Daoy (cell line): ENCODE measurements at places on chromosomes 13 and 19. TPM values are rescaled to one million over a fixed set of nuclear protein-coding genes. Genes with fewer than 3 reads are reported as not detected.
A peak's percentile ranks its signal among the peaks of the same experiment; 100 is the strongest.

- no peak for DNase-seq
These were observed 32.6 kb downstream of the ERCC5 start for GRCh38 chr13:102878481-102878880.

GRCh38 chr13:94548382-94548781 lies 47.6 kb downstream of the TGDS start:
- peak; percentile 2 for DNase-seq

DNA sequence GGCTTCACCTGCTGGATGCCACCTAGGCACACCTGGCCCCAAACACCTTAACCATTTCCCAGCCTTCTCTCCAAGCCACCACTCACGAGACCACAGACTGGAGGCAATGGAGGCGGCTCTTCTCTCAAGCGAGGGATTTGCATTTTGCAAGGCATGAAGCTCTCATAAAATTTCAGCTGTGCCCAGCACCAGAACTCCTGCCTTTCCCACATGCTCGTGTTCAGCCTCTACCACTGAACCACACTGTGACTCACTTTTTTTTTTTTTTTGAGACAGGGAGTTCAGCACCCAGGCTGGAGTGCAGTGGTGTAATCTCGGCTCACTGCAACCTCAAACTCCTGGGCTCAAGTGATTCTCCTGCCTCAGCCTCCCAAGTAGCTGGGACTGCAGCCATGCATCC lies 10.6 kb downstream of the NANOS3 start:
- DNase-seq: peak; percentile 72

- DNase-seq: no peak
These were observed 2.0 kb downstream of the EGLN2 start for GRCh38 chr19:40800997-40801377.

DNA sequence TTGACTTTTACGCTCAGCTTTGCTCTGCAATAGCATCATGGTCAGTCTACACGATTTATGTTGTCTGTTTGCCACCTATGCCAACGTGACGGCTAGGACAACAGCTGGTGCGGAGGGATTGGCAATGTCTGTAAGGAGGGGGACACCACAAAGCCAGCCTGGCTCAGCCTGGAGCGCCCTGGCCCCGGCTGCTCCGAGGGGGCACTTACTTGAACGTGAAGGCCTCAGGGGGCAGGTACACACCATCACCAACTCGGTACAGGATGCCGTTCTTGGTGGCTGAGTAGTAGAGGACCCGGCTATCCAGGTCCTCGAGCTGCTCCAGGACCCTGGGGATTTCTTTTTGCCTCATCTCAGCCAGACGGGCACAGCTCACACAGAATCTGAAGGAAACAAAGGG lies 26.4 kb upstream of the EIF3G start:
- DNase-seq: no peak

GRCh38 chr13:87131611-87132010 lies 539.6 kb upstream of the SLITRK5 start:
- DNase-seq: no peak

GRCh38 chr19:19538785-19539166 lies 711 bp downstream of the CILP2 start:
- no peak for DNase-seq

DNA sequence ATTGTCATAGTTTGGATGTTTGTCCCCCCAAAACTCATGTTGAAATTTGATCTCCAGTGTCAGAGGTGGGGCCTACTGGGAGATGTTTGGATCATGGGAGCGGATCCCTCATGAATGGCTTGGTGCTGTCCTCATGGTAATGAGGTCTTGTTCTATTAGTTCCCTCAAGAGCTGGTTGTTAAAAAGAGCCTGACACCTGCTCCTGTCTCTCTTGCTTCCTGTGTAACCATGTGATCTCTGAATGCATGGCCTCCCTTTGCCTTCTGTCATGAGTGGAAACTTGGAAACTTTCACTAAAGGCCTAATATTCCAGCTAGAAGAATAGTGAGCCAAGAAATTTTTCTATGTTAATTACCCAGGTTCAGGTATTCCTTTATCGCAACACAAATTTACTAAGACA lies 311.4 kb upstream of the ATXN8OS start:
- no peak for DNase-seq

DNA sequence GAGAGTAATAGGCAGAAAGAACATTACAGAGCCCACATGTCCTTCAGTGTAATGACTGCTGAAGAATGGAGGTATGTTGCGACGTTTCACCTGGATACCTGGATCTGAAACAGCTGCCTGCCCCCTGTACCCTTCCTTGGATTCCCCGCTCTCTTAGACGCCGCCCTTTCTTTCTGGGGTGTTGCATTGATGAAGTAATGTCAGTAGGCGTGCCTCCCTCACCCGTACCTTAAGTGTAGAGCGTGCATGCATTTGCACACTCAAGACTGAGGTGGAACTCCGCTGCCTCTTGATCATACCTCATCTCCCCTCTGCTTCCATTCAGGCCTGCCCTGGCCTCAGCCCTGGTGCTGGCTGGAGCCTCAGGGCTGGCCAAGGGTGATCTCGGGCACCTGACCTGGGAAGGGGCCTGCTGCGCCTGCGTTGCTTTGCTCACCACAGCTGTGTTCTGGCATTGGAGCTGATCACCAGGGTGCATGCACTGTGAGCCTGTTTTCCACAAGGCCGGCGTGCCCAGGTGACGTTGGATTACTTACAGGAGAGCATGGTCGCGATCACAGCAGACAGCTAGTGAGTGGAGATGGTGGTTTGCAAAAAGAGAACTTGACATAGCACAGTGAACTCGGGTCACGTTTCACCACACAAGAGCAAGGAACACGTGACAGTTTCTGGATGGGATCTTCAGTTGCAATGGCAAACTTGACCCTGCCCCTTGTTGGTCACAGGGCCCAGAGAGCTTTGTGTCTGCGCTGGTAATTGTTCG lies 99.0 kb downstream of the ARHGEF7 start:
- no peak for DNase-seq

DNA sequence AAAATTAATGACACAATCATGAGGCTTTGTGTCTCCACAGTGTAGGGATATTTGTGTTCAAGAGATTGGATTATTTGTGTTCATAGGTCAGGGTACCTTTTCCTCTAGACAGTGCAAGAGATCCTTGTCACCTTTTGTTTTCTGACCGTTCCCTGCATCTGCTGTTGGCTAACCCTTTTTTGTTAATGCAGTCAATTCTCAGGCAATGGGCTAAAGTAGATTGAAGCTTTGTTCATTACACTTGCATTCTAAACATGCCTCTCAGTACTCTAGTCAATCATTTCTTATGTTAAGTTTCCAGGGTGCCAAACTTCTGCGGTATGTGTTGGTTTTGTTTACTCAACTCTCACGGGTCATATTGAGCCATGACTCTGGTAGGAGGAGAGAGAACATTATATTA lies 1.8 kb upstream of the MED4 start:
- DNase-seq: no peak

- DNase-seq: no peak
These were observed 14.6 kb downstream of the RHPN2 start for GRCh38 chr19:33050110-33050509.

GRCh38 chr19:17575871-17576757 lies 20.7 kb downstream of the COLGALT1 start:
- DNase-seq: peak; percentile 29

DNA sequence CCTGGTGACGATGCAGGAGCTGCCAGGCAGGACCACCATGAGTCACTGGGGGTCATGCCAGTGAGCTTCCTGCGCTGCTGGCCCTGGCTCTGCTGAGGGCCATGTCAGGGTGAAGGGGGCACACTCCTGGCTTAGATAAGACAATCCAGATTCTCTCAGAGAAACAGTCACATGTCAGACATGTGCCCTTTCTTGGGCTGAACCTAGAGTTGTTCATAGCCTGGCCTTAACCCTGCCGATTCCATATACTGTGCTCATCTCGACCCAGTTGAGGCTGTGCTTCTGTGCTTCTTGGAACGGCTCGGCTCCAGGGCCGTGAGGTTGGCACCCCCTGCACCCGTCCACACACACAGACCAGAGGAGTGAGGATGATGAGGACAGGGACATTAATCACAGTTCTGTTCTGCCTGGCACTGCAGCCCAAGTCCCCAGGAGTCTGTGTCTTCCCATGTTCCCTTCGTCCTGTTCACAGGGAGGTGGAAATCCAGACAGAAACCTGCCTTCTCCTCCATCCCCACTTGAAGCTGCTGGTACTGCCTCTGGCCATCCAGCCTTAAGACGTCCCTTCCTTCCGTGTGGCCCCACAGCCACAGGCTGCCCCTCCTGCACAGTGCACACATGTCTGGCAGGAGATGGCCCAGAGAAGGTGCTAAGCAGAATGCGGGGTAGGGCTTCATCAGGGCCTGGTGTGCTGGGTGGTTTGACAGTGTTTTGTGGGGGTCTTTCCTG lies 50.0 kb downstream of the LYL1 start:
- no peak for DNase-seq

DNA sequence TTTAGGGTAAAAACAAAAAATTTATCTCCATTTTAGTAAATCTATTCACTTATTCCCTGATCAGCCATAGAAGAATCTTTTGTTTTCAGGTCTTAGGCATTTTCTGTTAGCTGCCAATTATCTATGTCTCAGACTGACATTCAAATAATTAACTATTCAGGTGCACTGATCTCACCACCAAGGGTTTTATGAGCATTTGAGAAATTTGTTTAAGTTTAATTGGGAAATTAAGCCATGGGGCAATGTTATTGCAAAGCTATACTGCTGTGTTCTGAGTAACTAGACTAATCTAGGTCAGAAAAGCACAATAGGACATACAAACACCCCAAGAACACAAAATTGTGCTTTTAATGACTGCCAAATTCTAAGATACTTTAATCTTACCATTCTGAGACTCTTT lies 210.7 kb upstream of the EDNRB start:
- DNase-seq: no peak

DNA sequence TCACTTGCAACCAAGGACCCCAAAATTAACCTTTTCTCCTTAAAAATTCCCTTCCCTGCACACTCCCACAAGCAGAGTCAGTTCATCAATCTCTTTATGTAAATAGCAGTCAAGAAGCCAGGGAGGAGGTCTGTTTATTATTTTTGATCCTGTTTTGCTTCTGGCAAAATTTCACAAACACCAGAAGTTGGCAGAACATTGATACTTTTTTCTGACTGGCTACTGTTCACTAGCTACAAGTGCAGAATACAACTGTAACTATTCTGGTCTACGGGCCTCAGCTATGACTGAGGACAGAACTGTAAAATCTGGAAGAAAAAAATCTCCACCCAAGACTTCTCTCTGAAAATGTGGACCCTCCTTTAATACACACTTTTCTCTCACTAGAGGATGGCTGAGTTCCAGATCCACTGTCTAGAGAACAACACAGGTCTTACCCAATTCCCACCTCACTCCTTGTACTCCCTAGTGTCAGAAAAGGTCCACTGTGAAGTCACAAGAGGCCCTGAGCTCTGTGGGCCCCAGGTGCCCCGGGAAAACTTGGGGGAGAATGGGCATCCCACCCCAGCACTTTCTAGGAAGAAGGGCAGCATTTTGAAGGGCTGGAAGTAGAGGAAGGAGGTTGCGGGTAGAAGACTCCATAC lies 14.5 kb downstream of the STARD13 start:
- no peak for DNase-seq

- DNase-seq: no peak
These were observed 47.1 kb downstream of the MLLT1 start for GRCh38 chr19:6232601-6233055.

- DNase-seq: no peak
These were observed 4.9 kb downstream of the ETFB start for GRCh38 chr19:51361239-51361638.

DNA sequence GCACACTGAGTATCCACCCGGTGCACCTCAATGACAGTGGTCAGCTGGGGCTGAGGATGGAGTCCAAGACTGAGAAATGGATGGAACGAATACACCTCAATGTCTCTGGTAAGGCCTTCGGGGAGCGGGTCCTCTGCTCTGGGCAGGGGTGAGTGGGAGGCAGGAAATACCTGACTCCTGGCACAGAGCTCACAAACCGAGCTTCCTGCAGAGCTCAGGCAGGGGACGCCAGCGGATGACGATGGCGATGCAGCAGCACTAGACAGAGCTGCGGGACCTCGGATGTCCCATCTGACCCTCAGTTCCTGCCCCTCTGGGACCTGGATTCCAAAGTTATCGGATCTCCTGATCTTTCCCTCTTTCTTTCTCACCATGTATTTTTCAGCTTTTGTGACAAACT lies 3.8 kb downstream of the CD22 start:
- DNase-seq: peak; percentile 31

DNA sequence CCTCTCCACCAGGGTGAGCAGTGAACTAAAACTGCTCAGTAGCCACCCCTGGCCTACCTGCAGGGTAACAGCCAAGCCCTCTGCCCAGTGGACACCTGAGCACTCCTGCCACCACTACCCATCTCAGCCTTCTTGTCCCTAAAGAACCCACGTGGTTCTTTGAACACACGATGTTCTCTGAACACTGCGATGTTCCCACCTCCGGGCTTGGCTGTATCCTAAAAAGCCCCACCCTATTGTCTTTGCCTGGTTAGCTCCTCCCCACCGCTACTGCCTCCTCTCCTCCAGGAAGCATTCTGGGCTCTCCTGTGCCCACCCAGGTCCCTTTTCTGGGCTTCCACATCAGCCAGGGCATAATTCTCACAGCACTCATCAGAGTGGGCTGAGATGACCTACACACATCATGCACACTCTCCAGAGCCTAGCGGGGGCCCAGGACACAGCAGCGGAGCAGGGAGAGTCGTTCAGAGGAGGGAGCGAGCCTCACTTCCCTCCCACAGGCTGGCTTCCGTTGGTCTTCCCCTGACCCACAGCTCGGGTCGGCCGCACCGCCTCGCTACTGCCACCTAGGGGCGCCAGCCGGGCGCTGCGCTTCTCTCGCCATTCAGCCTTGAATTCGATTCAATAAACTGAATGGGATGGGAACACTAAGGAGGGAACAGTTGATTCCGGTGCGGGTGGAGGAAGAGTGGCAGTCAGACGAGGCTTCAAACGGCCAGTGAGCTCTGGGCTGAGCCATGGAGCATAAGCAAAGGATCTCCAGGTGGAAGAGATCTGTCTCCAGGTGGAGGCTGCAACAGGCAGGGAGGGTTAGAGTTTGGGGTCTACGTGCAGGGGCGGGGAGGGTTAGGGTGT lies 3.2 kb downstream of the ELAVL1 start:
- peak; percentile 84 for DNase-seq

GRCh38 chr13:110414283-110414682 lies 107.2 kb downstream of the COL4A2 start:
- no peak for DNase-seq

The PSG7 gene
- total RNA-seq: not detected in 2 replicates

The ZNF43 gene
- total RNA-seq: 8.1 and 8.7 TPM in 2 replicates

The LILRA5 gene
- not detected in 2 replicates for total RNA-seq

The GAPDHS gene
- not detected in 2 replicates for total RNA-seq

The DLEU7 gene
- 0.12 TPM in 1 of 2 replicates, not detected in the other for total RNA-seq

The SPIB gene
- total RNA-seq: not detected in 2 replicates

The HTR2A gene
- total RNA-seq: 0.11 TPM in 1 of 2 replicates, not detected in the other

The FCGBP gene
- total RNA-seq: 0.92 and 1.5 TPM in 2 replicates

The PEG3 gene
- 4.1 and 6.6 TPM in 2 replicates for total RNA-seq
